ENCODE measurements at places on chromosomes 7 and 10.

GRCh38 chr10:85187047-85187446, 858.7 kb downstream of the CCSER2 start:
- no peak for DNase-seq

DNA sequence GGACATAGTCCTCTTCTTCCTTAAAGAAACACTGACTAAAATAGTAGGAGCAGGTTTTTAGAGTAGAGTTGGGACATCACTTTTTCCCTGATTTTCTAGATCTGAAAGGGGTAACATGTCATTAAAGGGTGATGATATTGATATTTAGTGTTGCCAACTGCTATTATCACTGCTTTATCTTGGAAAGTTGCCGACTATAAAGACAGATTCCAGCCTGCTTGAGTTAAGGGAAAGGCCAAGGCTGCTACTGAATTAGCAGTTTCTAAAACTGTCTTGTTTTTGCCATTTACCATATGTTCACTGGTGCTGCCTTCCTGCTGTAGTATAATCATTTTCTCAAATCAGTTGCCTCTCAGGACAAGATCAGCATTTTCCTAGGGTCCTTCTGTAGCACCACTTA, 29.7 kb downstream of the AP3M1 start:
- DNase-seq: no peak

GRCh38 chr10:11208908-11209829, 191.5 kb downstream of the CELF2 start:
- DNase-seq: no peak

- DNase-seq: no peak
These were observed 78.7 kb downstream of the CYTH3 start for GRCh38 chr7:6193709-6194108.

DNA sequence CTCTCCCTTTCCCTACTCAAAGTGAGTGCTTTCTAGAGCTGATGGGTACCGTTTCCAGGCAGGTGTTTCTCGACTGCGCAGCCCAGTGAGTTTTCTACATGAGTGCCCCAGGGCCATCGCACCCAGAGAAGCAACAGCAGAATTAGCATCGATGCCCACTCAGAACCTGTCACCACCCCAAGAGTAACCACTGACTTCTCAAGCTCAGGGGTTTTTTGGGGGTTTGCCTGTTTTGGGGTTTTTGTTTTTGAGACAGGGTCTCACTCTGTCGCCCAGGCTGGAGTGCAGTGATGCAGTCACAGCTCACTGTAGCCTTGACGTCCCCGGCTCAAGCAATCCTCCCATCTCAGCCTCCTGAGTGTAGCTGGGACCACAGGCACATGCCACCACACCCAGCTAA, 25.7 kb downstream of the SNX8 start:
- DNase-seq: no peak

DNA sequence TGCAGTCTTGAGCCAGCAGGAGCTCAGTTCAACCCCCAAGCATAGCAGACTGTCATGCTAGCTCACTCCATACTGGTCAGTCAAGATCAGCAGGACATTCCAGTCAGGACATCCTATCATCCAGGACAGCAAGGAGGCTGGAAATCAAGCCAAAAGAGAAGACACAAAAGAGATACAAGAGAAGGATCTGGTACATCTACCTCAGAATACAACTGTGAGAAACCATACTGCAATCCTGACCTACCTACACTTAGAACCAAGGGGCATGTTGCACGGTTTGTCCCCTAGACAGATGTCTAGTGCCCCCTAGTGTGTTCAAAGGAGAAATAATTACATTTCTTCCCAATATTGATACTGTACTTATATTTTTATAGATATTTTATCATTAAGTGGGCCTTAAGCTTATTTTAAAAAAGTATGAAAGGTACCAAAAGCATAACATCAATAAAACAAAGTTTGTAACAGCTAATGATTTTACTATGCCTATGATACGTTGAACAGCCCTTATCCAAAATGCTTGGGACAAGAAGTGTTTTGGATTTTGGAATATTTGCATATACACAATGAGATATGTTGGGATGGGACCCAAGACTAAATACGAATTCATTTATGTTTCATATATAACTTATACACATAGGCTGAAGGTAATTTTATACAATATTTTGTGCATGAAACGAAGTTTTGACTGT, 26.7 kb downstream of the ERCC6 start:
- no peak for DNase-seq

All from stimulated activated CD4-positive, alpha-beta T cell treated with anti-CD3 and anti-CD28 coated beads, Interleukin-2, amount 100 ng/mL, for 4 hours (primary cell).